ENCODE measurements at places on chromosomes 2 and 18. TPM values are rescaled to one million over a fixed set of nuclear protein-coding genes. Genes with fewer than 3 reads are reported as not detected.

DNA sequence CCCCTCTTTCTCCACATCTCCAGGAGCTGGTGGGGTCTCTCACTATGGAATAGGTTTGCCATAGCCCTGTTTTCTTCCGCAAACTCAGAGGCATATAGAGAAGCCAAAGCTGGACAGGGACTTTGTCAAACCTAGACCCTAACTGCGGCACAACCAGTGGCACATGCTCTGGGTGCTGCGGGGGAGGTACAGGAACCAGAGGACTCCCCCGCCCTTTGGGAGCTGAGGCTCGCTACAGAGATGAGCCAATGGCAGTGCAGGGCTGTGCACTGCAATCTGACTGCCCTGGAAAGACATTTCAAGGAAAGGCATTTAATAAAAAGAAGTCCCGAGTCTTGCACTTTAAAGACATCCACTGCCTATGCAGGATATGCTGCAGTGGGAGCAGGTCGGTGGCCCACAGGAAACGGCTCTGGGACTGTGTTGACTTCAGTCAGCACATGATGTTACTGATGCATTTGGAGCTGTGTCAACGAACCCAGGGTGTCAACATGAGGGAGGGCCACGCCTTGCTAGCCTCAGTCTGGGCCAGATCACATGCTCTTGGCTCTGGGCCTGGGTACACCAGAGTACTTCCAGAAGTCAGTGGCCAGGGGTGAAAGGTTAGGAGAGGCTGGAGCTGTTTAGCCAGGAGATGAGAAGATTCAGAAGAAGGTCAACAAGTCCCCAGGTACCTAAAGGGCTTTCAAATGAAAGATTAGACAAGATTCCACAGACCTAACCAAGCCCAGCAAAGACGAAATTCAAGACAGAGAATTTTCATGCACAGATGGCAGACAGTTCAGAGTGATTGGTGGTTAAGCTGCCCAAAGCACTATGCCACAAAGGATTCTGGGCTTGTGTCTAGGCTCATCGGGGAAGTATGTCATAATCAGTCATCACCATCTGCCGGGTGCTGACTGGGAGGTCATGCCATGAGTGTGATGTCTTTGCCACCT, 8.2 kb downstream of the SLC35F6 start:
- DNase-seq = peak; percentile 88

DNA sequence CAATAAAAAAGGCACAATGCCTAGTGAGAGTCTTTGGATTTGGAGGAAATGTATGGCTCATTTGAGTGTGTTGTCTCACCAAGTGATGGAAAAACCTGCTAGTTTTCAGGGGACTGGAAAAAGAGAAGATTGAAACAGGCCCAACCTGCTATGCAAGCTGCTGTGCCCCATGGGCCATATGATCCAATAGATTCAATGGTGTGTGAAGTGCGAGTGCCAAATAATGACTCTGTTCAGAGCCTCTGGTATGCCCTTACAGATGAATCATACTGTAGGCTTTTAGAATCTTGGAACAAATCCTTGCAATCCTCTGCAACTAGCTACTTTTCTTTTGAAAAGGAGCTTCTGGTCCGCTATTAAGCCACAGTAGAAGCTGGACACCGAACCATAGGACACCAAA, 529.8 kb upstream of the CNTNAP5 start:
- DNase-seq = no peak

GRCh38 chr2:144706647-144707046, 186.7 kb upstream of the ZEB2 start:
- DNase-seq = no peak

- no peak for DNase-seq
Measured at GRCh38 chr2:72956936-72957335, 39.6 kb downstream of the EMX1 start.

- DNase-seq = peak; percentile 83
Measured at GRCh38 chr2:8389431-8390108, 292.3 kb upstream of the ID2 start.

- no peak for DNase-seq
Measured at GRCh38 chr2:232537079-232537478, 2.4 kb upstream of the CHRNG start.

GRCh38 chr2:59727121-59727590, 826.3 kb downstream of the BCL11A start:
- DNase-seq = no peak

GRCh38 chr2:64524604-64525316, 632 bp downstream of the AFTPH start:
- DNase-seq = no peak

GRCh38 chr2:47344890-47345589, 57.9 kb upstream of the MSH2 start:
- DNase-seq = peak; percentile 98

DNA sequence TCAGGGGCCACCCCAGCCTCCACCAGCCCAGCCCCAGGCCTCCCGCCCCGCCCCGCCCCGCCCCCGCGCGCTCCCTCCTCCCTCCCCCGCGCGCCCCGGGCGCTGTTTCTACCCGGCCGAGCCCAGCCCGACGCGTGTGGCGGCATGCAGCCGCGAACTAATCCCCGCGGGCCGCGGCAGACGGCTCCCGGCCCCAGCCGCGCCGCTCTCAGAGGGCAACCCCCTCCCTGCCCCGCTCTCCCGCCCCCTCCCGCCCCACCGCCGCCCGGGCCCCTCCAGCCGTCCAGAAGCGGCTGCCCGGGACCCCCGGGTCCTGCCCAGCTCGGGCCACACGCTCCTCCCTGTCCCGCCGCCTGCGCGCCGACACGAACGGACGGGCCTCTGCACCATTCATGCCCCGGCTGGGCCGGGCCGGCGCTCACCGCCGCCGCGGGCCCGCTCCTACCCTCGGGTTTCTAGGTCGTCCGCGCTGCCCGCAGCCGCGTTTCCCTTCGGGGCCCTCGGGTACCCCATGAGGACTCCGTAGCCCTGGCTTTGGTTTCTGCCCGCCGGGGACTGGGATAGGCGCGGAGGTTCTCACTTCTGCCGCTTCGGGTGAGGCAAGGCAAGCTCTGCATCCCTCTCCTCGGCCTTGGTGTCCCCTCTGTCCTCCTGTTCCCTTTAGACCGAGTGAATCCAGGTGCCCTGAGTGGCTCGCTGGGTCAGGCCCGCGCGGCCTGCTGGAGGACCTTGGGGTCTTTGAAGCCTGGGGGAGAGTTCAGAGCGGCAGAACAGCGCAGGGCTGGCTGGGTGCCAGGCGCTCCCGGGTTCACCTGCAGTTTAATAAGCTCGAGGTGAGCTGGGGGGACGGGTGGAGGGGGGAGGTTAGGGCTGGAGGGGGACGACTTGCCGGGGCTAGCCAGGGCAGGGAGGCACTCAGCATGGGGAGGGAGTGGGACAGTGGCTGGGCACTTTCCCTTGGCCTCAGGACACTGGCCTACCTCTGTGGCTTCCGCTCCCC, 3.1 kb downstream of the WNT10A start:
- no peak for DNase-seq

GRCh38 chr2:145292166-145292565, 772.2 kb upstream of the ZEB2 start:
- DNase-seq = no peak

DNA sequence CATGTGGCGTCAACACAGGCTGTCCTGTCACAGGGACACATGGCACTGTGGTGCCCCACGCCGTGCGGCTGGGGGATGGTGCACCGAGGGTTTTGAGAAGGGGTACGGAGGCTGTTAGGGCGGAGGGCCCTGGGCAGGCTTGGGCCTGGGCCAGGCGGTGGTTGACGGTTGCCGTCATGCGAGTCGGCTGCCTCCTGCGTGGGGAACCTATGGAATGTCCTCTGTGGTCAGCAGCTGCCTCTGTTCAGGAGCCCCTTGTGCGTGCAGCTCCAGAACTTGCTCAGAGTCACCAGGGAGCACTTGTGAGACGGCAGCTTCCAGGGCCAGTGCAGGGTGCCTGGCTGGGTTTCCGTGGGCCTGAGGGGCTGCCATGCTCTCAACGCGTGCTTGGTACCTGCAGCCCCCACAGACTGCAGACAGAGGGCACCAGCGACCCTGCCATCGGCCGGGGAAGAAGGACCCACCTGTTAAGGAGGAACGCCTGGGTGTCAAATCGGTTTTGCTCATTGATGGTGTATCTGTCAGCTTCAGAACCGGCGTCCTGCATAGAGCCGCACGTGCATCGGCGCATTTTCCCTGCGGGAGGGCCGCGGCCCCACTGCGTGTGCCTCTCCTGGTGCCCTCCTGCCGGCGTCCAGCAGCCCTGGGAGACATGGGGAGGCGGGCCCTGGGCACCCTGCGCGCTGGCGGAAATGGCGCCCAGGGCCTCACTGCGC, 10.0 kb upstream of the D2HGDH start:
- no peak for DNase-seq

GRCh38 chr2:144256996-144257707, 262.8 kb downstream of the ZEB2 start:
- DNase-seq = no peak

- no peak for DNase-seq
Measured at GRCh38 chr2:68931799-68932198, 20.9 kb downstream of the GKN2 start.

DNA sequence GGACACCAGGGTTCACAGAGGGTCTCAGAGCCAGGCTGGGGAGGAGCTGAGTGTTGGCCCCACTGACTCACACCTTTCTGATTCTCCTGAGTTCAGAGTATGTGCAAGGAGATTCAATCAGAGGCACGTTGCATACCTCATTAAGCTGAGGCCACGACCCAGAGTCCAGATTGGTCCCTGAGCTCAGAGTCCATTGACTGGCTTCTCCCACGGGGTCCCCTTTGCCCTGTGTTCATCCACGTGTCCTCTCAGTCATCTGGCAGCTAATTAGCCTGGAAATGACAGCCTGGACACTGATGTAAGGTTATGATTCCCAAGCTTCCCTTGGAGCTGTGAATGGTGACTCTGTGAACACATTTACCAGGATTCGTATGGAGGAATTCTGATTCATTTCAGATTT, 267.2 kb downstream of the SH3BP4 start:
- peak; percentile 36 for DNase-seq

DNA sequence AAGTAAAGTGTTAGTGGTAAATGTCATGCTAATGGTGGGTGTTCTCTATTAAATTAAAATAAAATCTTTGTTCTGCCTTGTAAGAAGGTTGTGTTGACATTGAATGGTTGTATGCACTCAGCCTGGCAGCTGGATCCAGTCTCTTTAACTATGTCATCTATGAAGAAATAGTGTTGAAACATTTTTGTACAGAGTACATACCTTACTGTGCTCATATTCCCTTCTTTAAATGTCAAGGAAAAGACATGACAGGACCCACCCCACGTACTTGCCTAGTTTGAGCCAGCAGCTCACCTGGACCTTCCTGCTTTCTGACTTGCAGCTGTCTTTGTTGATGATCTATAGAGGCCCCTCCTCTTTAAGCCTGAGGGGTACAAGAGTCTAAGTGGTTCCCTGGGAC, 85.6 kb upstream of the ST3GAL5 start:
- no peak for DNase-seq

DNA sequence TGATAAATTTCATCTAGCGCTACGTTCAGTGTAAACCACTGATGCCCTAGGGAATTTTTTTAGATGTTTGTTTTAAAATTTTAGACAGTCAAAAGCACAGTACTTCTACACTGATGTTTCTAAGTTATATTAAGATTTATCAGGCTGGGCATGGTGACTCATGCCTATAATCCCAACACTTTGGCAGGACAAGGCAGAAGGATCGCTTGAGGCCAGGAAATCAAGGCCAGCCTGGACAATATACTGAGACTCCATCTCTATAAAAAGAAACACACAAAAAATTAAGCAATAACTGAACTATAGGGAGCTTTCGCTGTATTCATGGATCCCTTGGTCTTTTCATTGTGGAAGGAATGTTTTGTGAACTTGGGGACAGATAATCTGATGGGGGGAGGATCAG, 50.6 kb upstream of the MAPRE2 start:
- no peak for DNase-seq

- peak; percentile 18 for DNase-seq
Measured at GRCh38 chr18:12911025-12911928, 27.2 kb upstream of the PTPN2 start.

- DNase-seq = no peak
Measured at GRCh38 chr2:217973008-217973787, 29.6 kb downstream of the TNS1 start.

DNA sequence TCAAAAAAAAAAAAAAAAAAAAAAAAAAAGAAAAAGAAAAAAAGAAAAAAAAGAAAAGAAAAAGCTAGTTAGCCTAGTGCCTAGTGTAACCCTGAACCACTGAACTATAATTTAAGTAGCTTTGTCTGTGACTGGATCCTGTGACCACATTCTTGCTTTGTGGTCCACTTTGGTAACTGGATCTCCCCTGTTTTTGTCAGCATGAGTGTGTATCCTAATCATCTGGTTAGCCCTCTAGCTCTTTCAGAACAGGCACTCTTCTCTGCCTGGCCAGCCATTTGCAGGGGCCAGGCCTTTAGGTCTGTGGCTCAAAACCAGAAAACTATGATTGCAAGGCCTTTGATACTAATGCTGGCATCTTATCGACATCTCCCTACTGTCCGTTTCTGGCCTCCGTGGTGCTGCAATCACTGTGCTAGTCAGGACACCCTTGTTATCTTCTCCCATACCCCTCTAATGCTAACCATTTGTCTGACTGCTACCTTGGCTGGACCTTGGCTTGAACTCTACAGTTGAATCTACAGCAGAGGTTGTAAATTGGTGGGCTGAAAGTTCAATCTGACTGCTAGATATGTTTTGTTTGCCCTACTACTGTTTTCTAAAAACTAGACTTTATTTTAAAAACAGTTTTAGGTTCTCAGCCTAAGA, 40.5 kb downstream of the RBKS start:
- peak; percentile 59 for DNase-seq

- DNase-seq = peak; percentile 54
Measured at GRCh38 chr2:197168705-197169104, 141.9 kb downstream of the ANKRD44 start.

DNA sequence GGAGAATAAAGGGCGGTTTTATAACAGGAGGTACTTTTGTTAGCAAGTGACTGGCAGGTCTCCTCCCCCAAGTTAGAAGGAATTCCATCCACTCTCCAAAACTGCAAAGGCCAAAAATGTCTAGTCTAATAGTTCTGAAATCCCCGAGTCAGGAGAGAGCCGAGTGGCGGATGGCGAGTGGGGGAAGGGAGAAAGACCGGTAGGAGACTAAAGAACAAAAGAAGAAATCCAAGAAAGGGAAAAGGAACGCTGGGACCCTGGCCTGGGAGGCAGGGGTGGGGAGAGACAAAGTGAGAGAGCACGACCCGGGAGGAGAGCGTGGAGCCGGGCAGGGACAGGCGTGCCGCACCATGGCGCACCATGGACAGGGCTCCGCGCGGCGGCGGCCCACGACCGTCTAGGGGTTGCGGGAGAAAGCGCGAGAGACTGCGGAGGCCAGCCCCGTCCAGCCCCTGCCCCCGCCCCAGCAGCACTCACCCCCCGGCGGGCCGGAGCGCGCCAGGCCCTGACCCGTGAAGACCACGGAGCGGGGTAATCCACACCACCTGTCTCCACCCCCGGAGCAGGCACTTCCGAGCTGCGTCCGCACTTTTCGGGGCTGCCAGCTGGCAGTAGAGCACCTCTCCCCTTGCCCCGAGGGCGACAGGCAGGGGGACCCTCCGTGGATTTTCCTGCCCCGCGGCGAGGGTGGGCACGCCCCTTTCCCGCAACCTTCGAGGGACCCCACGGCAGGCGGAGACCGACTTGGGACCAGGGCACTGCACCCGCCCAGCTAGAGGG, 1.6 kb downstream of the CDH2 start:
- DNase-seq = no peak

TXNDC2 gene
- not detected for total RNA-seq

ABCG8 gene
- total RNA-seq = not detected

GPC1 gene
- 18.1 TPM for total RNA-seq

REG1B gene
- not detected for total RNA-seq

DNER gene
- 1.2 TPM for total RNA-seq

CDH2 gene
- total RNA-seq = 106 TPM

MAPK4 gene
- not detected for total RNA-seq

GCA gene
- 52.9 TPM for total RNA-seq
